ENCODE measurements at places on chromosomes 13 and 19. TPM values are rescaled to one million over a fixed set of nuclear protein-coding genes. Genes with fewer than 3 reads are reported as not detected.

Gene SLC8A2
- total RNA-seq, result 0.44 TPM

DNA sequence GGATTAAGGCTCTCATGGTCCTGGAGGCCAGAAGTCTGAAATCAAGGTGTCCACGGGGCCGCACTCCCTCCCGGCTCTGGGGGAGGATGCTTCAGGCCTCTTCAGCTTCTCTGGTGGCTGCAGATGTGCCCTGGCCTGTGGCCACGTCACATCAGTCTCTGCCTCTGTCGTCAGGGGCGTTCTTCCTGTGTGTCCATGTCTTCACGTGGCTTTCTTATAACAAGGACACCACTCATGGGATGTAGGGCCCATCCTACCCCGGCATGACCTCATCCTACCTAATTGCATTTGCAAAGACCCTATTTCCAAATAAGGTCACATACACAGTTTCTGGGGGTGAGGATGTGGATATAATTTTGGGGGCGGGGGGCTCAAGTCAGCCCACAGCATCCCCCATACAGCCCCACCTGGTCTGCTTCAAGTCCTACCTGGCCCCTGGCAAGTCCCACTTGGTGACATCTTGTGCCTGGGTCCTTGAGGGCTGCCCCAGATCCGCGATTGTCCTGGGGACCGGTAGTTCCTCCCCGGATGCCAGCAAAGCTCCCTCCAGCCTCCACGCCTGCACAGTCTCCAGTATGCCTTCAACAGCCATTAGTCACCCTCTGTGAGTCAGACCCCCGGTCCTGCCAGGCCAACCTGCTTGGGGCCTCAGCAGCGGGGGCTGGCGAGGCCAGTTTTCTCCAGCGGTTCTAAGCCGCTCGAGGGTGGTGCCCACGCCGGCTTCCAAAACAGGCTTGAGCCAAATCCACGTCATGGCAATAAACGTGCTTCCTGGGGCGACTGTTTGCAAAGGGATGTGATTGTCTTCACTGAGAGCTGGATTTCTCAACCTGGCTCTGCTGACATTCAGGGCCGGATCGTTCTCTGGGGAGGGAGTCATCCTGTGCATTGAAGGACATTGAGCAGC, 32.2 kb downstream of the MYO9B start:
- H3K4me1 ChIP-seq, result peaks cover 56% of the 10 kb centered on the region
- H3K27ac ChIP-seq, result peak overlapping the region; percentile 55
- no peak for DNase-seq

GRCh38 chr19:47417746-47418691, 1.3 kb downstream of the MEIS3 start:
- no peaks in the 10 kb centered on the region for H3K36me3 ChIP-seq
- H3K4me1 ChIP-seq, result peaks cover 35% of the 10 kb centered on the region
- H3K27me3 ChIP-seq, result peaks cover 78% of the 10 kb centered on the region
- no peak for DNase-seq

GRCh38 chr19:38453596-38453995, 20.1 kb downstream of the RYR1 start:
- H3K27ac ChIP-seq, result no peak overlapping the region
- H3K4me1 ChIP-seq, result no peaks in the 10 kb centered on the region
- H3K27me3 ChIP-seq, result peaks cover 4% of the 10 kb centered on the region

GRCh38 chr19:19595171-19595701, 23.3 kb downstream of the PBX4 start:
- peaks cover 77% of the 10 kb centered on the region for H3K4me1 ChIP-seq
- H3K36me3 ChIP-seq, result peaks cover 58% of the 10 kb centered on the region
- H3K27ac ChIP-seq, result peak overlapping the region; percentile 82
- no peak overlapping the region for H3K4me3 ChIP-seq
- no peaks in the 10 kb centered on the region for H3K27me3 ChIP-seq

DNA sequence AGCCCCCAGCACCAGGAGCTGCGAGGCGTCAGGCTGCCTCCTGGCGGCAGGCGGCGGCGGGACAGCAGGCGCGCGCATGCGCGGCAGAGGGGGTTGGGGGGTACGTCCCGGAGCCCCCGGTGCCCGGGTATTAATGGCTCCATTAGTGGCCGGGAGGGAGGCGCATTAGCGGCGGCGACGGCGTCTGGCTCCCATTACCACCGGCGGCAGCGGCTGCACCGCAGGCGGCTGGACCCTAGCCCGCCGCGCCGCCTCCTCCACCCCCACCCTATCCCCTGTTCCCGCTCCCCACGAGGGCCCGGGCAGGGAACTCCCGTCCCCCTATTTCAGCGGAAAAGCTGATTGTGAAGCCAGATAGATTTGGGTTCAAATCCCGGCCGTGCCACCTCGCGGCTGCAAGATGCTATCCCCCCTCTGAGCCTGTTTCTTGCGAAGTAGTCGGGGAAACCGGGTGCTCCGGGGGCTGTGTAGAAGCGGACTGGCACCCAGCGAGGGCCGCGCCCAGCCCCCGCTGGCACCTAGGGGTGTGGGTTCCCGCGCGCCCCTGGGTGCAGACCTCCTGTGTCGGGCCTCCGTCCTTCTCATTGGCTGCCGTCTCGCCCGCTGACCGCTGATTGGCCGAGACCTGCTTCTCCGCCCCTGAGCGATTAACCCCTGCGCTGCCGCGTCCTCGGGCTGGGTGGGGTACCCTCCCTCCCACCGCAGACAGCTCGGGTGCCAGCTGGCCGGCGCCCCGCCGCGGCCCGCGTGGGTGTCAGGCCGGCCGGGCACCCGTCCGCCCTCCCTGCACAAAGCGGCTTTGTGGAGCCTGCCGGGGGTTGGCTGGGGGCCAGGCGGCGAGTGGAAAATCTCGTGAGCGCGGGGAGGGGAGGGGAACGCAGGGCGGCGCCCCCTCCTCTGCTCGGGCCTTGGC, 11.1 kb downstream of the CIC start:
- H3K27me3 ChIP-seq, result no peaks in the 10 kb centered on the region
- peak overlapping the region; percentile 92 for H3K27ac ChIP-seq
- H3K36me3 ChIP-seq, result peaks cover 19% of the 10 kb centered on the region
- DNase-seq, result peak; percentile 93

DNA sequence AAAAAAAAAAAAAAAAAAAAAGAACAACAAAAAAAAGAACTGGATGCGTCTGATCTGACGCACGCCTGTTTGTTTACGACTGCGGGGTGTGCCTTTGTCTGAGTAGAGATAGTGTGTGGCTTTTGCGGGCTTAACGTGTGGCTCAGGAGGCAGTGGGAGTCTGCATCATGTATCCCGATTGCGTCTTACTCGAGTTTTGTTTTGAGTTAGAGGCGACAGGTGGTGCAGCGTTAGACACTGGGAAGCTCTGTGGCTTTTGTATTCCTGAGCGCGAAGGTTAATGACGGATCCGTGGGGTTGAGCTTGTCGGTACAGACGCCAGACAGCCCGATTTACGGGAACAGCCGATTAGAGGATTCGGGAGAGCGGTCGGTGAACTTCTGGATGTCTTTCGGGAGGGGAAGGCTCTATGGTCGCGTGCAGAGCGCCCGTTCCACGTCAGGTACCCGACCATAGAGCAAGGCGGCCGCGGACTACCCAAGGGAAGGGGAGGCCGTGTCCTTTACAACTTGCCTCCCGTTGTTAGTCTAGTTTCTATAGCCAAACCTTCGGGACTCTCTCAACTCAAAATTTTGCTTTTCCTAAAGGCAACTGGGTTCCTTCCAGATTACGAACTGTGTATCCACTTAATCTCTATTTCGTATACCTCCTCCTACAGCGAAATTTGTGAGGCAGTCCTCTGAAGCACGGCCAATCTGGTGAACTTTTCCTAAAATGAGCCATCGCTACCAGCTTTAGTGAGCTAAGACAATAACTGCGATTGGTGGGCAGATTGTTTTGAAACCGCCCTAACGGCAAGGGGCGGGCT, 926 bp upstream of the HNRNPUL1 start:
- DNase-seq, result peak; percentile 87
- H3K4me1 ChIP-seq, result peaks cover 44% of the 10 kb centered on the region
- H3K4me3 ChIP-seq, result peak overlapping the region; percentile 82
- H3K27me3 ChIP-seq, result peaks cover 2% of the 10 kb centered on the region
- H3K27ac ChIP-seq, result peak overlapping the region; percentile 99

- no peaks in the 10 kb centered on the region for H3K27me3 ChIP-seq
- H3K4me3 ChIP-seq, result no peak overlapping the region
- H3K27ac ChIP-seq, result no peak overlapping the region
- H3K4me1 ChIP-seq, result no peaks in the 10 kb centered on the region
- no peak for DNase-seq
Observed at GRCh38 chr13:63129995-63130394, 1714.3 kb upstream of the PCDH20 start.

DNA sequence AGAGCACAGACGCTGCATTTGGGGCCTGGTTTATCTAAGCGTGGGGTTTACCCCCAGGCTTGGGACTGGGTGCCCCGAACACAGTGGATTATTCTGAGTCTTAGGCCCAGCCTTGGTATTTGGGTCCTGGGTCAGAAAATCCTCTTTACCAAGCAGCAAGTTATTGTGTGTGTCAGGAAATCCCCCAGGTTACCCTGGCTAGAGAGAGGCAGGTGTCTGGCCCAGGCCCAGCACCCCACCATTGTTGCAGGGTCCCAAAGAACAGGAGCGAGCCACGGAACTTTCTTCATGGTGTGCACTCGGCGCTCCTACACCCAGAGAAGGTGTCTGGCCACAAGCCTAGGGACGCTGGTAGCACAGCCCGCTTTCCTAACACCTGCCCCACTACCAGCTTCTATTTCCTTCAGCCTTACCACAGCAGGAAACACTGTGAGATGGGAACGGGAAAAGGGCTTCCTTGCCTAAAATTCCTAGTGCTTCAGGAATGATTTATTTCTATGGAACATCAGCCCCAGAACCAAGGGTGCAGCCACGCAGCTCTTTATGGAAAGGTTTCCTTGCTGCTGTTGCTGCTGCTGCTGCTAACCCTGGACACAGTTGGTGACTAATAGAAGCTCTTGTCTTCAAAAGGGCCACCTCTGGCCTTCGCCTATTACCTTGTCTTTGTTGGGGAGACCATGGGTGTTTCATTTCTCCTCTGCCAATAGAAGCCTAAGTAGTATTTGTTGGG, 7.4 kb upstream of the CDX2 start:
- no peak overlapping the region for H3K27ac ChIP-seq
- DNase-seq, result no peak
- peaks cover 78% of the 10 kb centered on the region for H3K27me3 ChIP-seq
- H3K4me1 ChIP-seq, result peaks cover 23% of the 10 kb centered on the region
- H3K36me3 ChIP-seq, result peaks cover 2% of the 10 kb centered on the region

DNA sequence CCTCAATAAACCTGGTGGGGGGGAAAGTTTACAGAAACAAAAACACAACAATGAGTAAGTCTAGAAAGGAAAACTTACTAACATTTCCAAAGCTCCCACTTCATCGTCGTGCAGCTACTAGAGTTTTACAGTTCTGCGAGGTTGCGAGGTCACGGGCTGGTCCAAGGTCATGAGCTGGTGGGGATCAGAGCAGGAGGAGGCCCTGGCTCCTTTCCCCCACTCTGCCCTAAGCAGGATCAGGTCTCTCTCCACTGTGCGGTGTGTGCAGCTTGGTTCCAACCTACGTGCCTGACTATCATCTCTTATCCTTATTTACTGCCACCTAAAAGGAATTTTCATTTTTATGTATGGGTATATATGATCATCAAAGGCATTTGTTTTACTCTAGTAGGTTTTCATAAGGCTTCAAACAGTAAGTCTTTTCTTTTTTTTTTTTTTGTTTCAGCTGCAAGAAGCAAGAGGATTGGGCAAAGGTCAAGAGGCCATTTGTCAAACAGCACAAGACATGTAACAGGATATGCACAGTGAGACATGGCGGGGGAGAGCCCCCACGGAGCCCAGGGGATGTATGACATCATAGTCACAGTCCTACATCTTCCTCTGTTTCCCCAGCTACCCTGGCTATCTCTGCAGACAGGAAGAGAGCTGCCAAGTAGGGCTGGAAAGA, 76.6 kb upstream of the POMP start:
- no peak overlapping the region for H3K4me3 ChIP-seq
- H3K27ac ChIP-seq, result no peak overlapping the region
- H3K27me3 ChIP-seq, result peaks cover 8% of the 10 kb centered on the region
- no peak for DNase-seq
- H3K4me1 ChIP-seq, result peaks cover 15% of the 10 kb centered on the region

DNA sequence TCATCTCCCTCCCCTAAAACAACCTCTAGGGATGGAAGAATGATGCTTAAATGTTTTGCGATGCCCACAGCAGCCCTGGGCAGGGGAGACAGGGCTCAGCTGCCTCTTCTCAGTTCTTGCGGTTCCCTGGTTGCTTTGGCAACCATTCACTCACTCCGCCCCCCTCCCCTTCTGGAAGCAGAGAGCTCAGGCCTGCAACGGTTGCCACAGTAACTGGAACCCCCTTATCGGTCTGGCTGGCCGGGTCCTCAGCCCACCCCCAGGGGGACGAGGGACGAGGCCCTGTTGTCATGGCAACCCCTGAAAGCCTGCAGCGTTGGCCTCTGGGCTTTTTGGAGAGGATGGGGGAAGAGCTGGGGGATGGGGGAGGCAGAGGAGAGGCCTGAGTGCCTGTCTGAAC, 19.5 kb downstream of the NOVA2 start:
- H3K4me3 ChIP-seq, result no peak overlapping the region
- H3K4me1 ChIP-seq, result peaks cover 25% of the 10 kb centered on the region
- no peak for DNase-seq
- no peak overlapping the region for H3K27ac ChIP-seq
- peaks cover 24% of the 10 kb centered on the region for H3K27me3 ChIP-seq

DNA sequence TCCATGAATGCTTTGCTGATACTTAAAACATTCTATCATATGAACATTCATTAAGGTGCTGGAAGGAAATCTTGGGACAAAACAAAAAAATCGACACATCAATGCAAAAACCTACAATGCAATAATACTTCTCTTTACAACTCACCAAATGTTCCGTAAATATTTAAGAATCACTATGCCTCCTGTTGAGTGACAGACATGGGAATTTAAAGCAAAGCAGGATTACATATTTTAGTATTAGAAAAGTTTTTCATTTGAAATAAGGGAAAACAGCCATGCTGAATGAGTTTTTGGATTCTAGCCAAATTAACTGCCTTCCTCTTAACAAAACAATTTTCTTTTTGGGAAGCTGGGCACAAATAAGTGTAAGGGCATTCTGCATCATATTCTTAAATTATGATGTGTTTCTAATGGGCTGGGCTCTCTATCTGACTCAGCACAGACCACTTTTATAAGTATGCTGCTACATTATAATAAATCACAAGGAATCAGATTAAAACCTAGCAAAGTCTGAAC, 93.7 kb downstream of the RBM26 start:
- H3K4me1 ChIP-seq, result no peaks in the 10 kb centered on the region
- no peak overlapping the region for H3K27ac ChIP-seq
- peaks cover 4% of the 10 kb centered on the region for H3K27me3 ChIP-seq
- H3K4me3 ChIP-seq, result no peak overlapping the region
- no peak for DNase-seq

DNA sequence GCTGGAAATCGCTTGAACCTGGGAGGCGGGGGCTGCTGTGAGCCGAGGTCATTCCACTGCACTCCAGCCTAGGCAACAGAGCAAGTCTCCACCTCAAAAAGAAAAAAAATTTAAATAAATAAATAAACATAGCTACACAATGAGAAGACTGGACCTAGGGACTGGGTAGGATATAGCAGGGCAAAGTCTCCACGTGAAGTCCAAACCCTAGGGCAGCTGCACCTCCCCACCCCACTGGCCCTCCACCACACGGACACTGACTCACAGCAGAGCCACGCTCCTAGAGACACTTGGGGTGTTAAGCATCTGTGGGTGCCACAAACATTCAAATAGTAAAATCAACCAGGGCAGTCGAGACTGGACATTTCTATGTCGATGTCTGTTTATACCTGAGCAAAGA, 7.1 kb downstream of the LATS2 start:
- peaks cover 27% of the 10 kb centered on the region for H3K27me3 ChIP-seq
- H3K4me3 ChIP-seq, result no peak overlapping the region
- DNase-seq, result no peak
- no peaks in the 10 kb centered on the region for H3K36me3 ChIP-seq
